Right hindlimb (tissue), 1 donor: ENCODE measurements at places on chromosomes 2 and 18.
A peak's percentile ranks its signal among the peaks of the same experiment; 100 is the strongest.

DNA sequence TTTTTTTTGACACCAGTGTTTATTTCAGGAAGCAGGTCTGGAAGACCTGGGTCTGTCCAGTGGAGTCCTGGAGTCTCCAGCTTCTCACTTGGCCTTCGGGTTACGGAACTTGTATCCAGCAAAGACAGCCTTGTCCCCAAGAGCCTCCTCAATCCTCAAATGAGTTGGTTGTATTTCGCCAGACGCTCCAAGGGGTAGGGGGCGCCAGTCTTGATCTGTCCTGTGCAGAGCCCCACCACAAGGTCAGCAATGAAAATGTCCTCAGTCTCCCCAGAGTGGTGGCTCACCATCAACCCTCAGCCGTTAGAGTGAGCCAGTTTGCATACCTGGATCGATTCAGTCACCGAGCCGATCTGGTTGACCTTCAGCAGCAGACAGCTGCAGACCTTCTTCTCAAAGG is 21.9 kb downstream of the ASXL2 start:
- DNase-seq = no peak

DNA sequence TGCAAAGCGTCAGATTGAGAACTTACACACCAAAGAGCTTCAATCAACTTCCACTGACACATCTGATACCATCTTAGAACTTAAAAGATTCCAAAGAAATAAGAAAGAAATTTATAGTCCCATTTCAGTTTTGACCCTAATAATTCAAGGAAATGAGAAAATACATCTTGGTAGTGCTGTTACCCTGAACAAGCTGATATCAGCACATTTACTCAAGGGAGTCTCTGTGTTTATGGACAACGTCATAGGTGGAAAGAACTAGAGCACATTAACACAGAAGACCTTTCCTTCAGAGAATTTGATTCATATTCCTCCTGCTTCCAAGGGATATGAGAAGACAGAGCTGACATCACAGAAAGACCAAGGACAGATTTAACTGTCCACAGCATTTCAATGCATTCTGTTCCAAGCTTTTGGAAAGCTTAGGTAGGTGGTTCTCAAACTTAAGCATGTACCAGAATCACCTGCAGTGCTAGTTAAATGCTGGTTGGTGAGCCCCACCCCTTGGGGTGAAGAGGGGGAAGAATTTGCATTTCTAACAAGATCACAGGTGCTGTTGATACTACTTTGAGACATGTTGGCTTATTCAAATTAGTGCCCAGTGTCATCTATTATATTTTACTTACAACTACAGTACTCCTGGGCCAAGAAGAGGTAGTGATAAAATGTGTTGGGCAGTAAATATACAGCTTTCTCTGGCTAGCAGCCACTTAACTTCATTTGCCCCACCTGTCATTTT is 59.8 kb downstream of the LDAH start:
- DNase-seq = no peak

- DNase-seq = no peak
Measured at GRCh38 chr2:33069894-33070651, 123.3 kb downstream of the LTBP1 start.

GRCh38 chr2:239239607-239240413 is 161.0 kb downstream of the HDAC4 start:
- peak; percentile 67 for DNase-seq

DNA sequence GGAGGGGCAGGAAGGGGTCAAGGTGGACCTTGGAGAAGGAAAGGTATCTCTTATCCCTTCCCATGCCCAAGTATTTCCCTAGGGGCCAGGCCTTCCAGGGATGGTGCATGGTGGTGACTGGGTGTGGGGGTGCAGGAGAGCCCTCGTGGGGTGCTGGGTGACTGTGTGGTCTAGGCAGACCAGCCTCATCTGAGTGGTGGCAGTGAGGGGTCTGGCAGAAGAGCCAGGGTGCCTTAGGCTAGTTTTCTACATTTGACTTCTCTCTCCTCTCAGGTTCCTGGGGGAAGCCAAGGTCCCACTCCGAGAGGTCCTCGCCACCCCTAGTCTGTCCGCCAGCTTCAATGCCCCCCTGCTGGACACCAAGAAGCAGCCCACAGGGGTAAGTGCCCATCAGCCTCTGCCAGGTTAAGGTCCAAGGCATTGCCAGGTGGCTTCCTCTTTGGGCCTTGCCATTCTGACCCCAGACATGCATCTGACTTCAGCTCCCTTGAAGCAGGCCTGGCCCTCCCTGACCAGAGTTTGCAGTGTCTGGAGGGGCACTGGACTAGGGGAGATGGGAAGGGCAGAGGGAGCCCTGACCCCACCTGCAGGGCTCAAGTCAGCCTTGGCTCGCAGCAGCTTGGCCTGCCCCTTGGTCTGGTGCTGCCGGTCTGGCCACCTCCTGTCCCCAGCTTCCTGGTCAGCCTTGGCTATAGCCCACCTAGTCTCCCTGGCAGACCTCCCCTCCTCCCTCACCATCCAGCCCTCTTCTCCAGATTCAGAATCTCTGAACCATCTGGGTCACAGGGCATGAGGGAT is 49.8 kb downstream of the DYSF start:
- DNase-seq = no peak

- peak; percentile 44 for DNase-seq
Measured at GRCh38 chr2:137467246-137467862, 496.9 kb upstream of the HNMT start.

DNA sequence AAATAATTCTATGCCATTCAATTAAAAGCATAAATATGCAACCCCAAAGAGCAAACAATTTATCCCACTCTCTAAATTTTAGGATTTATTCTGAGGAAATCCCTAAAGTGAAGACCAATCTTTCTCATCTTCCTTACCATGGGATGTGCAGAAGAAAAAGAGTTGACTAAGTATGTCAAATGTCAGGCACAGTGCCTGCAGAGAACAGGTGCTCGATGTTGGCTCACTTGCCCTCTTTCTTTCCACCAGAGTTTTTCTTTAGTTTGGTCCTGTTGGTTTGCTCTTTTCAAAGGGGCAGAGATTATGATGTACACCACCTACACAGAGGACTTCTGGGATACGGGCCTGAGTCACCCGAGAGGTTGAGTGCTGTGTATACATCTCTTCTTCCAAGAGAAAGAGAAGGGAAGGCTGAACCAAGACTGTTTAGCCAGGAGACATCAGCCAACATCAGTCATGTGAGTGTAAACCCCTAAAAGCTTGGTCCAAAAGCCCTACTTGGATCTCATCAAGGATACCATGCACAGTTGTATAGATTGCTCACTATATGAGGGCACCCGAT is 51.7 kb downstream of the SUMO1 start:
- DNase-seq = no peak

DNA sequence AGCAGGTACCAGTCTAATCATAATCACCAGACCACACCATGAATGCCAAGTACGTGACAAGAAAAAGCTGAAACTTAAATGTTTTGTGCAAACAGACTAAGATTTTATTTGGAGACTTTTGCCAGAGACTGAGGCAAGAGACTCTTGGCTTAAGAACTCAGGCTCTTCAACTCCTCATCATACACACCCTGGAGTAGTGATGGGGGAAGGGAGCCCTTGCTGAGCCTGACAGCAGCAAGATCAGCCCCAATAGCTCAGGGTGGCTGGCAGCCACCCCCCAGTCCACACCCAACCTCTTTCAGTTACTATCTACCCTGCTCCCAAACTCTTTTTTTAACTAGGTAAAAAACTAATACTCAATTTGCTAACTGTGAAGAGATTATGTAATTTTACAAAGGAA is 114.8 kb downstream of the CCBE1 start:
- DNase-seq = no peak

- no peak for DNase-seq
Measured at GRCh38 chr2:11092701-11093335, 62.4 kb upstream of the SLC66A3 start.

- DNase-seq = no peak
Measured at GRCh38 chr18:11215216-11215615, 65.8 kb upstream of the PIEZO2 start.
